ENCODE measurements at places on chromosomes 13 and 19.

DNA sequence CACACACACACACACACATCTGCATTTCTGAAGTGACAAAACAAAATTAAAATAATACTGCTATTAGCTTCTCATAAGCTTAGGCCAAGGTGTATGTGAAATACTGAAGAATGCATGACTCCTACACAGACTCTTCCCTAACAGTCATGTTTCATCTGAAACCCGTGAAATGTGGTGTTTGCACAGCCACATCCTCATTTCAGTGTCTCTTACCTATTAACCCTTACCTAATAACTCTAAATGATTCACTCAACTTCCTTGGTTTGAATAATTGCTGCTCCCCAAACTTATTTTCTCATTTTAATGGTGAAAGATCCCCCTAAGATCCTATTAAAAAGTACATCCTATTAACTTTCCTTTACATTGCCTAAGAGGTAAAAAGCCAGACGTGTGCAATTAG is 117.6 kb downstream of the MIPEP start:
- DNase-seq = no peak

- DNase-seq = no peak
Observed at GRCh38 chr19:35279985-35280821, 2.1 kb upstream of the HAMP start.

DNA sequence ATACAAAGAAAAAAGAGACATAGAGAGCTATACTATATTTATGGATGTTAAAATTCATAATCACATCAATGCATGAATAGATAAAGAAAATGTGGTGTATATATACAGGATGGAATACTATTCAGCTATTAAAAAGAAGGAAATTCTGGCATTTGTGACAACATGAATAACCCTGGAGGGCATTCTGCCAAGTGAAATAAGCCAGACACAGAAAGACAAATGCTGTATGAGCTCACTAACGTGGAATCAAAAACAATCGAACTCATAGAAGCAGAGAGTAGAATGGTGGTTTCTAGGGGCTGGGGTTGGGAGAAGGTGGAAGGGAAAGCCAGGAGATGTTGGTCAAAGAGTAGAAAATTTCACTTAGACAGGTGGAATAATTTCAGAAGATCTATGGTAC is 24.0 kb downstream of the UTP14C start:
- no peak for DNase-seq

DNA sequence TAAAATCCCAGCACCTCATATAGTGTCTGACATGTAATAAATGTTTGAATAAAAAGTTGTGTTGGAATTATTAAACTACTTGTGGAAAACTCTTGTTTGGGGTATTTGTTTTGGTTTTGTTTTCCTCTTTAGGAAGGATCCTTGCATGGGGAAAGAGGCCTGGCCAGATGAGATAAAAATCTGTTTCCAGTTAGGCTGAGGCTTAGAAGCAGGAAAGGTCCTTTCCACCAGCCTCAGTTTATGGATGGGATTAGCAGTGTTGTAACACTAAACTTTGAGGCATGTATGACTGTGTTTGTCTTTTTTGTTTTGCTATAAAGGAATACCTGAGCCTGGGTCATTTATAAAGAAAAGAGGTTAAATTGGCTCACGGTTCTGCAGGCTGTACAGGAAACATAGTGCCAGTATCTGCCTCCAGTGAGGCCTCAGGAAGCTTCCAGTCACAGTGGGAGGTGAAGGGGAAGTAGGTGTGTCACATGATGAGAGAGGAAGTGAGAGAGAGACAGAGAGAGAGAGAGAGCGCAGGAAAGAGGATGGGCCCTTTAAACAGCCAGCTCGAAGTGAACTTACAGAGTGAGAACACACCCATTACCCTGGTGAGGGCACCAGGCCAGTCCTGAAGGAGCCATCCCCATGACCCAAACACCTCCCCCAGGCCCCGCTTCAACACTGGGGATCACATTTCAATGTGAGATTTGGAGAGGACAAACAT is 21.6 kb downstream of the SPATA13 start:
- DNase-seq = no peak

DNA sequence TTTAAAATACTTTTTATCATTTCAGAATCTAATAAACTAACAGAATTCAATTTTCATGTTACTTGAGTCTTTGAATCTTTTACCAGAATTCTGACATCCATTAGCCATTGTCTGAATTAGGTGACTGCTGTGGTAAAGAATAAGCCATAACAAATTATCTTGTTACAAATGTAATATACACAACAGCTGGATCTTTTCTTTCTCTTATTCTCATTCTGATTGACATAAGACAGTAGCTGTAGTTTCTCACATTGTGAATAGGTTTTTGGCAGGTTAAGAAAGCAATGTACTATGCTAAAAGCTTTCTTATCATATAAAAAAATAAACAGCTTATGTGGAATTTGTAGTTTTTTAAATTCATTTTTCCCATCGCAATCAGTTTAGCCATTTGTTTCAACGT is 734.0 kb upstream of the PCDH9 start:
- DNase-seq = no peak

DNA sequence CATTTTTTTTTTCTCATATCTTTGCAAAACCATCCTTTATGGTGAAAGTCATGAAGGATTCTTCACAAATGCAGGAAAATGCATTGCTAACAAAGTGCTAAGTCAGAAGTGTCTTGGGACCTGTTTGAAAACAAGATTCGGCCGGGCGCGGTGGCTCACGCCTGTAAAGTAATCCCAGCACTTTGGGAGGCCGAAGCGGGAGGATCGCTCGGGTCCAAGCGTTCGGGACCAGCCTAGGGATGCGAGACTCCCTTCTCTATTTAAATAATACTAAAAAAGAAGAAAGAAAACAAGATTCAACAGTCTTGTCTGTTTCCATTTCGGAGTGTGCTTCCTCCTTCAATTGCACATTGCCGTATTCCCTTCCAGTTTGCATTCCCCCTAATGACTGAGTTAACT is 819 bp downstream of the EID2B start:
- no peak for DNase-seq

GRCh38 chr13:102012299-102013293 is 389.3 kb downstream of the FGF14 start:
- no peak for DNase-seq

DNA sequence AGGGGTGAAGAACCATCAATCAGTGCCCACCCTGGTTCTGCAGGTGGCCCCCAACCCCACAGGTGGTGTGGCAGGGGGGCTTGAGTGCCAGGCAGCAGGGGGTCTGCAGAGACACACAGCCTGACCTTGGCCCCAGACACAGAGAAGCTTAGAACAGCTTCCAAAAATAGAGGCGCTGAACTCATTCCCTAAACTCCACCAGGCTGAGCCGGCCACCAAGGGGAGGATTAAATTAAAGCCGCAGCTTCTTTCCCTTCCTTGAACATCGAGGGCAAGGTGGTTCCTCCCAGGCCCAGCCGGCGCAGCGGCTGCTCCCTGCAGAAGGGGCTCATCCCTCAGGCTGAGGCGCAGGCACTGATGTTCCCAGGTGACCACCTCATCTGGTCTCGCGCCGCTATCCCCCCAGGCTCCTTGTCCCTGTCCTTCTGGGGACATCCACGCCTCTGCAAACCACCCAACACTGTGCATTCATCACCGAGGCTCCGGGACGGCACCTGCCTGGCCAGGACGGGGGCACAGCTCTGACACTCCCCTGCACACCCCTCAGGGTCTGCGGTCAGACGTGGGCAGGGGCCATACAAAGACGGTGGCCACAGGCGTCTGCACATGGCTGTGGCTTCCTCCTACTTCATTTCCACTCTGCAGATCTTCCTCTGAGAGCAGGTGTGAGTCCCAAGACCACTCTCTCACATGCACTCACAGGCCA is 30.9 kb downstream of the LAMP1 start:
- DNase-seq = no peak

GRCh38 chr13:28889086-28889732 is 69.1 kb downstream of the MTUS2 start:
- DNase-seq = no peak

- DNase-seq = no peak
Observed at GRCh38 chr19:28603453-28603852, 609.5 kb downstream of the UQCRFS1 start.

- no peak for DNase-seq
Observed at GRCh38 chr13:79939689-79940088, 401.2 kb downstream of the SPRY2 start.

- DNase-seq = no peak
Observed at GRCh38 chr13:36965767-36966166, 33.4 kb downstream of the ALG5 start.

DNA sequence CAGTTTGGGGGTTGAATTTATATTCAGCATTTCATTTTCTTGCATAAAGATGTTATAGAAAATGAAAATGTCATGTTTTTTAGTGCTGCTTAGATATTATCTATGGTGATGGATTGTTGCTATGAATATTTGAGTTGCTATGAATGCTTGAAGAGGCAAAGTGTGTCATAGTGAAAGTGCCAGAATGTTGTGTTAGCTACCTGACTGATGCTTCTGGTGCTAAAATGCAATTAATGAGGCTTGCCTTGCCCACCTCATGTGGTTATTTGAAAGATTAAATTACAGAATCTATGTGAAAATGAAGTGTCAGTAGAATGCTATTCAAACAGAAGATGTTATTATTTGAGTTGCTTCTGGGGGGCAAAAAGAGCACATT is 62.7 kb upstream of the MYCBP2 start:
- DNase-seq = no peak

GRCh38 chr19:49520705-49521319 is 7.0 kb upstream of the RCN3 start:
- no peak for DNase-seq

- DNase-seq = no peak
Observed at GRCh38 chr19:54482889-54483288, 9.8 kb upstream of the CDC42EP5 start.

DNA sequence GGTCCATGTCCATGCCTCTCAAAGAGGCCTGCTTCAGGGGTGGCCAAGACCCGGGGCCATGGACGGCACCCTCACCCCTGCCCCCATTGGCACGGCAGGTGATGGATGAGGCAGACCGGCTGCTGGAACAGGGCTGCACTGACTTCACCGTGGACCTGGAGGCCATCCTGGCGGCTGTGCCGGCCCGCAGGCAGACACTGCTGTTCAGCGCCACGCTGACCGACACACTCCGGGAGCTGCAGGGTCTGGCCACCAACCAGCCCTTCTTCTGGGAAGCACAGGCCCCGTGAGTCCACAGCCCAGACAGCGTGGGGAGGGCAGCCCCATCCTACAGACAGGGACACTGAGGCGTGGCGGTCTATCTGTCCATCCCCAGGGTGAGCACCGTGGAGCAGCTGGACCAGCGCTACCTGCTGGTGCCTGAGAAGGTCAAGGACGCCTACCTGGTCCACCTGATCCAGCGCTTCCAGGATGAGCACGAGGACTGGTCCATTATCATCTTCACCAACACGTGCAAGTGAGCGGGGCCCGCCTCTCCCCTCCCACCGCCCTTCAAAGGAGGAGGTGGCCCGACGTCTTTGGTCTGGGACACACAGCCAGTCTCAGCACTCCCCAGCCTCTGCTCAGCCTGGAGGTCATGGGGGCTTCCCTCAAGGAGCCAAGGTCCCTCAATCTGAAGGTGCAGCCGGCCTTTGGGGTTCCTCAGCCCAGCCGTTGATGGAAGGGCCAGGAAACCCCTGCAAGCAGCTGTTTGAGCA is 2.9 kb downstream of the DDX49 start:
- DNase-seq = no peak

- no peak for DNase-seq
Observed at GRCh38 chr13:48178126-48178525, 54.9 kb upstream of the ITM2B start.

DNA sequence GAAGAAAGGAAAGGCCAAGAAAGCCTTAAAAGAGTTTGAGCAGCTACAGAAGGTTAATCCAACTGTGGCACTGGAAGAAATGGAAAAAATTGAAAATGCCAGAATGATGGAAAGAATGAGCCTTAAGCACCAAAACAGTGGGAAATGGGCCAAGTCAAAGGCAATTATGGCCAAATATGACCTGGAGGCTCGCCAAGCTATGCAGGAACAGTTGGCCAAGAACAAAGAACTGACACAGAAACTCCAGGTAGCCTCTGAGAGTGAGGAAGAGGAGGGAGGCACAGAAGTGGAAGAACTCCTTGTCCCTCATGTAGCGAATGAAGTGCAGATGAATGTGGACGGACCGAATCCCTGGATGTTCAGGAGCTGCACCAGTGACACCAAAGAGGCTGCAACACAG is 5.1 kb downstream of the UTP14C start:
- DNase-seq = no peak

DNA sequence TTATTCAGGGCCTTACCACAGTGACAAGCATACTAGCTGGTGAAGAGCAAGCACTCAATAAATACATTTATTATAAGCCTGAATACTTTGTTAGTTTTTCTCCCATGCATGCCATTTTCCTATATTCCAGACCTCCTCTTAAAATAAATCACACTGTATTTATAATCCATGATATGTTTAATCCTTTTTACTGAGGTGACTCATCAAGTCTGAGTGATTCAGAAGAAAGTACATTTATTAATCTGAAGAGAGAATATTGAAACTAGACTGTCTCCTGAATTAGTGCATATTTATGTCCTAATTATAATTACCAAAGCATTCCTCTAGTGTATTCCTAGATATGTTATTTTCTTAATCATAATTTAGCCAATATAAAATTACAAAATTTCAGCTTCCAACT is 323.3 kb downstream of the NALCN start:
- no peak for DNase-seq

- DNase-seq = no peak
Observed at GRCh38 chr13:49063011-49063410, 87.3 kb downstream of the FNDC3A start.

DNA sequence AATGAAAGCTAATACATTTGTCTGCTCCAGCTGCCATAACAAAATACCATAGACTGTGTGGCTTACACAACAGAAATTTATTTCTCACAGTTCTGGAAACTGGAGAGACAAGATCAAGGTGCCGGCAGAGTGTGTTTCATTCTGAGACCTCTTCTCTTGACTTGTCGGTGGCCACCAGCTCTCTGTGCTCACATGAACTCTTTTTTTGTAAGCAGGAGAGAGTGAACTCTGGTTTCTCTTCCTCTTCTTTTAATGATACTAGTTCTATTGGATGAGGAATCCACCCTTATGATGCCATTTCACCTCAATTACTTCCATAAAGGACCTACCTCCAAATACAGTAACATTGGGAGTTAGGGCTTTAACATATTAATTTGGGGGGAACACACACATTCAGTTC is 11.7 kb downstream of the KCTD12 start:
- DNase-seq = no peak

DNA sequence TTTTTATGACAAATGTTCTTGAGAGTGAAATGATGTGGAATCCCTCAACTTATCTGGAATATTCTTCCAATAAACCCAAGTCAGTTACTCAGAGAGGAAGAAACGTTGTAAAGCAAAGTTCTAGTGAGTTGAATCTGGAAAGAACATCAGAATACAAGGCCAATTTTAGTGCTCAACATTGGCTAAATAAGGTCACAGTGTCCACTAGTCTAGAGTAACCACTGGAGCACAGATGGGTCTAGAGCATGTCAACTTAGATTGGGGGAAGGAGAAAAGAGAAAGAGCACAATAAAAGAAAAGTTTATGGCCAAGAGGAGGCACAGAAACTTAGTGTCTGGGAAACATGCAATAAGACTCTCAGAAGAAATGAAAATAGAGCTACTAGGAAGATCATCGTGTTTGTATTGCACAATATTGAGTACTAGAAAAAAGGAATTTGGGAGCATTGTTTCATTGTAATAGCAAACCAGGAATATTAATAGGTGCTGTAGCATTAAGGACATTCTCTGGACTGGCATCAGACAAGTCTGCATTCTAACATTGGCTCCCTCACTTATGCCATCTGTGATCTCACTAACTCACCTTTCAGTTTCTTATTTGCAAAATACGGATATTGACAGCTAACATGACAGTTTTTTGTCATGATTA is 1318.5 kb downstream of the PCDH9 start:
- no peak for DNase-seq

GRCh38 chr19:15449620-15450527 is at the start of gene WIZ:
WIZ (minus strand) TSS chr19:15449956; CDS start chr19:15448307, 1,649 bp downstream.
- peak; percentile 83 for DNase-seq

- no peak for DNase-seq
Observed at GRCh38 chr13:20119960-20120359, 40.9 kb downstream of the GJA3 start.

Measured in activated CD4-positive, alpha-beta T cell treated with anti-CD3 and anti-CD28 coated beads for 4 hours (primary cell).